ENCODE measurements at places on chromosomes 3 and 15.

DNA sequence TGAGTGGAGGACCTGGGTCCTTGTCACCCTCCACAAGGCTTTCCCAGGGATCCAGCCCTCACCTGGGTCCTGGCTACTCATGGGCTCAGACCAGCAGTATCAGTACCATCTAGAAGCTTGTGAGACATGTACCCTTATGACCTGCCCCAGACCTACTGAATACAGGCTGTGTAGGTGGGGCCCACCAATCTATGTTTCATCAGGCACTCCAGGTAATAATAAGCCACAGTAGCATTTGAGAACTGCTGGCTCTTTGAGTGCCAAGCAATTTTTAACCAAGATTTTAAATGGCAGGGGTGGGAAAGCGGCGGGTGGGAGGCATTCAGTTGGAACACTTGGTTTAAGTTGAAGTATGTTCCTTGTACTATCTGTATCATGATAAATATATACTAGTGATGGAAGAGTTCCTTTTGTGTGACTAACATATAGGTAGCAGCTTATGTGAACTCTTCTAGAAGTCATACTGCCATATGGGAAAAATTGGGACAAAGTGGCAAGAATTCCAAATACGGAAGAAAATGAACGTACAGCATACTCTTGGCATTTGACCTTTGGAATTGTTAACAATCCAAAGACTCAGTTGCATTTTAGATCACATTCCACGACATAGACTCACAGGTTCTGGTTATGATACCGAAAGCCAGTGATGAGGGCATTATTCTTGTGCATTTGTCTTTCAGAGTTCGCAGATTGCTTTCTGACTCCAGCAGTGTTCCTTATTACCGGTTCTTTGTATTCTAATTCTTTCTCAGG lies 190.4 kb downstream of the GHSR start:
- no peak for DNase-seq

GRCh38 chr3:120448756-120449155 lies 2.0 kb downstream of the FSTL1 start:
- DNase-seq = peak; percentile 56

GRCh38 chr15:35118960-35119359 lies 33.9 kb upstream of the NANOGP8 start:
- DNase-seq = no peak

DNA sequence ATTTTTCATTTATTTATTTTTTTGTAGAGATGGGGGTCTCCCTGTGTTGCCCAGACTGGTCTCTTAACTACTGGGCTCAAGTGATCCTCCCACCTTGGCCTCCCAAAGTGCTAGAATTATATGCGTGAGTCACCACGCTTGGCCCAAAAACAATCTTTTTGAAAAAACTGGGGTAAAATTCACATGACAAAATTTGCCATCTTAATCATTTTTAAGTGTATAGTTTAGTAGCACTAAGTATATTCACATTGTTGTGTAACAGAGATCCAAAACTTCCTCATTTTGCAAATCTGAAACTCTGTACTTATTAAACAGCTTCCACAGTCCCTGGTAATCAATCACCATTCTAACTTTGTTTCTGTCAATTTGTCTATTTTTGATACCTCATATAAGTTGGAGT lies 5.2 kb downstream of the SNX1 start:
- DNase-seq = no peak

- peak; percentile 42 for DNase-seq
These were observed 45.5 kb downstream of the CBLB start for GRCh38 chr3:105823149-105823867.

DNA sequence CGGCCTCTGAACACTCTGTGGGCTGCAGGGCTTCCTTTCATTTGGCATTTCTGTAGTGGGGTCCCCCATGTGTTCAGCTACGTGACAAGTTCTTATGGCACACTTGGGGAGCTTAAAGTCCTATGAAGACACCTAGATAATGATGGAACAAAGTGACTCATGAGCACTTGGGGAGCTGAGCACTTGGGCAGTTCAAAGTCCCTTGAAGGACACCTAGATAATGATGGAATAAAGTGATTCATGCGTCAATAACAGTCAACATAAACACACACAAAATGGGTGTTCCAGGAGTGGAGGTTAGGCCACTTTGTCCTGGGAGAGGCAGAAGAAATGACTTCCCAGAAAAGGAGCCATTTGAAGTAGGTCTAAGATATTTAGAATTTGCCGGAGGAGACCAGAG lies 66.6 kb downstream of the LDHAL6B start:
- no peak for DNase-seq

GRCh38 chr3:6567241-6567640 lies 293.7 kb upstream of the GRM7 start:
- no peak for DNase-seq

- no peak for DNase-seq
These were observed 48.1 kb upstream of the OXTR start for GRCh38 chr3:8817486-8817885.

GRCh38 chr3:135582800-135583199 lies 382.7 kb upstream of the PPP2R3A start:
- DNase-seq = no peak

GRCh38 chr3:188233320-188233719 lies 79.4 kb downstream of the LPP start:
- DNase-seq = peak; percentile 43

- no peak for DNase-seq
These were observed 516.8 kb upstream of the PROK2 start for GRCh38 chr3:72301779-72302178.

GRCh38 chr3:54936561-54936960 lies 8.7 kb upstream of the LRTM1 start:
- DNase-seq = no peak

DNA sequence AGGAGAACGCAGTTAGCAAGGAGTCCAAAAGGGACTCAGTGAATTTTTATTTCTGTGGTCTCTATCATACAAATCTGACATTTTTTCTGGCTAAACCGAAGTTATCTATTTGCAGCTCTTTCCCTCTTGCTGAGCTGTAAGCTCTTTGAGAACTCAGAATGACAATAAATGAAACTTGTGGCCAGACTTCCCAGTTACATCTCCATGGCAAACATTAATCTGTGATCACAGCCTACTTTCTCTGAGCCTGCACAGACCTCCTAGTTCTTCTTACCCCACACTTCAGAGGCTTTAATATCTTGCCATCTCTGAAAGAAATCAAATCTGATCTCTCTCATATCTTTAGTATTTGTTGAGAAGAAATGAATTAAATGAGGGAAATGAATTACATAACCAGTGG lies 58.0 kb downstream of the PLD1 start:
- no peak for DNase-seq

- DNase-seq = no peak
These were observed 82.1 kb upstream of the LRRFIP2 start for GRCh38 chr3:37256447-37256846.

DNA sequence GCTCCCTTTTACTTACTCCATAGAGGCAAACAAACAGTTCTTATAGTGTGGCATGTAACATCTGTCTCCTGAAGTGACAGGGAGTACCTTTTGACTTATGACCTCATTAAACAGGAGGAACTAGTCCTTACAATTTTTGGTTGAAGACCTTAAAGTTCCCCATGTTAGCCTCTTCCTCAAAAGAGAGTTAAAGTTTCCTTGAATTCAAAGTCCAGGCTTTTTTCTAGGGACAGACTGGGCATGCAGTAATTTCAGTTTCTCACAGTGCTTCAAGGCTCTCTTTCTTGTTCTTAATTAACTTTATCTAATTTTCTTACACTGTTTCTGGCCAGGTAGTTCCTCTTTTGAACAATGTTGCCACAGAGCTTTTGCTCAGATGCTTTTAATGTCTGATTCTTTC lies 12.1 kb downstream of the GOLM2 start:
- DNase-seq = no peak

GRCh38 chr3:105255350-105255749 lies 111.4 kb upstream of the ALCAM start:
- DNase-seq = no peak

GRCh38 chr3:50542177-50543034 lies 25.1 kb downstream of the C3orf18 start:
- peak; percentile 93 for DNase-seq

GRCh38 chr15:49506341-49506740 lies 83.3 kb downstream of the FGF7 start:
- no peak for DNase-seq

GRCh38 chr3:189655617-189656016 lies 24.4 kb downstream of the TP63 start:
- no peak for DNase-seq

GRCh38 chr3:15216501-15216900 lies 10.5 kb downstream of the CAPN7 start:
- no peak for DNase-seq

- peak; percentile 46 for DNase-seq
These were observed 117.6 kb upstream of the EIF1B start for GRCh38 chr3:40191850-40192448.
